ENCODE measurements at places on chromosomes 13 and 19.
A peak's percentile ranks its signal among the peaks of the same experiment; 100 is the strongest.

DNA sequence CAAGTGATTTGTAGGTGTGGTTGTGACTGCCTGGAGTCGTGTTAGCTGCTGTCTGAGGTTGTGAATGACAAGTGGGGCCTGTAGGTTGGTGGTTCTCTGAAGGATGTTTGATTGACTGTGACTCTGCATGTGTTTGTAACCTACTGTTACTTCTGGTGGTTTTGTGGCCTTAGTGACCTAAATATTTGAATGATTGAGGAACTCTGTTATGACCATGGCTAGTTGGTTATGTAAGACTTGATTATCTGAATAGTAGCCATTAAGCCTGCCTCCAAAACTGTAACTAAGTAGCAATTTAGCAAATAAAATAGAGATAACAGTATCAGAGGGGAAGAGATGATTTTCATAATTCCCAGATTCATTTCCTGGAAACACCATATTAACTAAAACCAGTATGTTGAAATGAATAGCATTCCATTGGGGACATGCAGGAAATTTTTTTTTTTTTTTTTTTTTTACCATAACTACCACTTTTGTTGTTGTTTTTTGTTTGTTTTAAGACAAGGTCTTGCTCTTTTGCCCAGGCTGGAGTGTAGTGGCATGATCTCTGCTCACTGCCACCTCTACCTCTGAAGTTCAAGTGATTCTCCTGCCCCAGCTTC is 865 bp downstream of the ZNF382 start:
- DNase-seq: no peak

- peak; percentile 31 for DNase-seq
These were observed 88.0 kb downstream of the SLC10A2 start for GRCh38 chr13:102978168-102978567.

GRCh38 chr19:33080761-33081681 is at the start of gene GPATCH1:
GPATCH1 (plus strand) TSS chr19:33081181; CDS start chr19:33081194, 13 bp downstream.
- peak; percentile 87 for DNase-seq

GRCh38 chr19:17243830-17244617 is 1.7 kb downstream of the NR2F6 start:
- no peak for DNase-seq

DNA sequence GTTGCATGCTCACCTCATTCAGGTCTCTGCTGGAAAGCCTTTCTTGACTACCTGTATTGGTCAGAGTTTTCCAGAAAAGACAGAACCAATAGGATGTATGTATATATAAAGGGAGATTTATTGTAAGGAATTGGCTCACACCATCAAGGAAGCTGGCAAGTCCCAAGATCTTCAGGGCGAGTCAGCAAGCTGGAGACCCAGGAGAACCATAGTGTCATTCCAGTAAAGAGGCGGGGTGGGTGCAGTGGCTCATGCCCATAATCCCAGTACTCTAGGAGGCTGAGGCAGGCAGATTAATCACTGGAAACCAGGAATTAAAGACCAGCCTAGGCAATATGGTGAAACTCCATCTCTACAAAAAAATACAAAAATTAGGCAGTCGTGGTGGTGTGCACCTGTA is 30.4 kb upstream of the FARP1 start:
- DNase-seq: peak; percentile 9

- no peak for DNase-seq
These were observed 31.3 kb upstream of the EHD2 start for GRCh38 chr19:47681936-47682335.

DNA sequence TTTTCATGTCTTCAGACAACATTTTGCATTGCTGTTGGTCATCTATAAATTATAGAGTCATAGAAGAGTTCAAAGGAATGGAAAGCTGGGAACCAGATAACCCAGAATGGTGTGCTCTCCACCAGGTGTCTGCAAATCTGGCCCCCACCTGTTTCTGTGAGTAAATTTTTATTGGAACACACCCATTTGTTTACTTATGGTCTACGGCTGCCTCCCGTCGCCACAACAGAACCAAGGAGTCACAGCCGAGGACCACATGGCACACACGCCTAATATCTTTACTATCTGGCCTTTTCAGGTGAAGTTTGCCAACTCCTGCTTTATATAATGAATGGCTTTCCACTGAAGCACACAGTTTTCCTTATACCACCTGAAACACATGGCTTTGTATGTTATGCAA is 58.2 kb downstream of the EFNB2 start:
- DNase-seq: no peak

- DNase-seq: no peak
These were observed 15.4 kb downstream of the BBC3 start for GRCh38 chr19:47215581-47215980.

DNA sequence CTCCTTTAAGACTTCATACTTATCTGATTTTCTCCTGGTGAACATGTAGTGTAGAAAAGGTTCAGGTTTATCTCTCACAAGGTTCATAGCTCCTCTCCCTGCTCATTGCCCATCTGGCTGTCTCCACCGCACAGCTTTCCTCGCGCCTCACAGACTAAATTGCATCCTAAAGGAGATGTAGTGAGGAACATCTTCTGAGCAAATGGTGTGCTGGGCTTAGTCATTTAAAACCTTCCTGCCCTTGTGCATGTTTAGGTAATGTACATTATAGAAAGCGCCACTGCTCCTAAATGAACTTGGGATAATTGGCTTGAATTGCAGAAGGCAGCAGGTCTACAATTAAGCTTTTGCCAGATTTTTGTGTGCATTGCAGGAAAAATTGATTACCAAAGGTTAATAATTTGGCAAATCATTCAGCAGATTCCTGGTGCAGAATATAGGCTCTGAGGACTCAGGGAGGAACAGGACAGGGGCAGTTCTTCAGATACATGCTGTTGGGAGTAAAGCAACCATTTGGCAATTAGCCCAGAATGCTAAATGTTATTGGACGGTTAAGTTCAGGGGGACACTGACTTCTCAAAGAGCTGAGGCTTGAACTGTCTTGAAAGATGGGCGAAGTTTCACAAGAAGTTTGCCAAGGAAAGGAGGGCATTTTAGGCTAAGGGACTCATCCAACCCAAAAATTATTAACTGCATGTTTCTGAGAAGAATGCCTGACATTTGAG is 108.4 kb upstream of the CLDN10 start:
- DNase-seq: no peak

- no peak for DNase-seq
These were observed 1.2 kb downstream of the ZSWIM9 start for GRCh38 chr19:48171710-48172109.

GRCh38 chr19:15101479-15102082 is 5.6 kb upstream of the SYDE1 start:
- peak; percentile 27 for DNase-seq

GRCh38 chr13:28396053-28396452 is 98.9 kb downstream of the FLT1 start:
- no peak for DNase-seq

DNA sequence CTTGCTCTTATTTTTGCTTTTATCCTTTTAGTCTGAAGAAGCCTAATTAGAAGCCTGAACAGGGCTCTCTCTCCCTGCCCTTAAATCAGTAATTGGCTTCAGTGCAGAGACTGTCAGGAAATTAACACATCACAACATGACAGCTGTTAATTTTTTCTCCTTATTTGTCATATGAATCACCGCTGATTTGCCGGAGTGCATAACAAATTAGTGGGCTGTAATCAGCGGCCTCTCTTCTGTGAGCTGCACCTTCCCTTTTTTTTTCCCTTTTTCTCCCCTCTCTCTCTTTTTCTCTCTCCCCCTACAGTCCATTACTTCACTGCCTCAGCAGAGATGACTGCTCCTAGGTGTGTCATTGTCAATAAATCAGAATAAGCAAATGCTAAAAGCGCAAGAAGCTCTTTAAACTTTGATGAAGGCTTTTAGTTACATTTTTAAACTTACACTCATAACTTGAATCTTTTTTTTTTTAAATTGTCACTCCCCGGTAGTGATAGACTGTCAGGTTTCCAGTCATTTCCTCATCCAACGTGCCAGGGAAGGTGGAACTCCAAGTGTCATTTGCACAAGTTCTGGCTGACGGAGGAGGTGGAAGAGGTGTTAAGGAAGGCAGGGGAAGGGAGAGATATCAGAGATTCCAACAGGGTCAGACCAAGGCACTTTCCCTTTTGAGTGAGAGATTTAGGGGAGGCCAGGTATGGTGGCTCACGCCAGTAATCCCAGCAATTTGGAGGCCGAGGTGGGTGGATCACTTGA is 197.1 kb upstream of the TSHZ3 start:
- DNase-seq: no peak

GRCh38 chr19:58372311-58373133 is 8.3 kb downstream of the ZNF837 start:
- no peak for DNase-seq

GRCh38 chr19:35329323-35329722 is 336 bp downstream of the CD22 start:
- DNase-seq: no peak
